ENCODE measurements at places on chromosomes 7 and 10. TPM values are rescaled to one million over a fixed set of nuclear protein-coding genes. Genes with fewer than 3 reads are reported as not detected.

Gene CAV2
- 42.4 TPM for total RNA-seq

Gene ARHGAP22
- total RNA-seq: 0.93 TPM

Gene ECHDC3
- 0.43 TPM for total RNA-seq

Gene CTAGE6
- 0.44 TPM for total RNA-seq

Gene WDFY4
- 2.1 TPM for total RNA-seq

GRCh38 chr7:151408839-151409666 is 785 bp downstream of the WDR86 start:
- DNase-seq: peak; percentile 29

DNA sequence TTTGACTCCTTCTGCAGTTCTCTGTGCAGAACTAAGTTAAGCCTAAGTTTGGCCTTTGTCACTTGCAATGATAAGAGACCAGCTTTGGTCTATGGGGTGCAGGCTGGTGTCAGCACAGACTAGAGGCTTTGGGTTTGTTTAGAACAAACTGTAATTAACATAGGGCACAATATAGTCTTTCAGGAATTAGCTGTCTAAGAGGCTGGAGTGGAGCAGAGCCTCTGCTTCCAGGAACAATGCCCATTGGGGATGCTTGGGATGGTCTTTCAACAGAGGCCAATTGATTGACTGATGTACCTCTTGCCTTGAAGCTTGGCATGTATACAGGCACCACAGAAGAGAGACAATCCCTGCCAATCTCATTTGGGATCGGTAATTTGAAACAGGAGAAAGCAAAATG is 4.7 kb downstream of the SUFU start:
- DNase-seq: no peak

DNA sequence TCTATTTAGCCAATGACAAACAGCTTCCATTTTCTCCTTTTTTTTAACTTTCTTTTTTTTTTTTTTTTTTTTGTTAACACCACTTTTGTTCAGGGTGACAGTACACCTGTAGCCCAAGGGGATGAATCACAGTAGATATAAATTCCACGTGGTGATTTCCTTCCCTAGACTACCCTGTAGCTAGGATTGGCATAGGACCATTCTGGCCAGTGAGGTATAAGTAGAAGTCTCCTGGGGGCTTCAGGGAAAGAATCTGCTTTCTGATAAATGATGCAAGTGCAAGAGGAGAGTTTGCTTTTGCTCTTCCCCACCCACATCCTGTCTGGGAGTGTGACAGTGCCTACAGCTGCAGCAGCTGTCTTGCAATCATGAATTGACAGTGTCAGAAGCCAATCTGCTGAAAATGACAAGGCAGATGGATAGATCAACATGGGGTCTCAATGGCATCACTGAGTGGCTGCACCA is 63.2 kb upstream of the TOMM7 start:
- no peak for DNase-seq

GRCh38 chr10:69352569-69353264 is 64.0 kb downstream of the TACR2 start:
- no peak for DNase-seq

DNA sequence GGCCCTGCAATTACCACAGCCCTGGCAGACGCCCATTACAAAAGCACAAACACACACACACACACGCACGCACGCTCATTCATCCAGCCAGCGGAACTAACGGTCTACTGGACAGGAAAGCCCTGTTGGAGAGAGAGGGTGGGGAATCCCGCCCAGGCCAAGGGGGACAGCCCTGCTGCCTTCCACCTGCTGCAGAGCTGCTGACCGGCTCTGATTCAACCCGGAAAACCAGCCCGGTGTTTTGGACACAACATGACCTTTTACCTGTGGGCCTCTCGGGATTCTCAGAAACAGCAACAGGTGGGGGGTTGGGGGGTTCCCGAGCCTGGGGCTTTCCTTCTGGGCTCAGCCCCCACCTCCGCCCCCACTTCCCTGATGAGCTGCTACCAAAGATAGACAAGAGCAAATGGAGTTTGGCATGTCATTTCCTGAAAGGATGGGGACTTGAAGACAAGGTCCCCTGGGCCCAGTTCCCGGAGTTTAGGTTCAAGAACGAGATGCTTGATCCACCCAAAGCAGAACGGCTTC is 18.5 kb upstream of the SERPINE1 start:
- no peak for DNase-seq

DNA sequence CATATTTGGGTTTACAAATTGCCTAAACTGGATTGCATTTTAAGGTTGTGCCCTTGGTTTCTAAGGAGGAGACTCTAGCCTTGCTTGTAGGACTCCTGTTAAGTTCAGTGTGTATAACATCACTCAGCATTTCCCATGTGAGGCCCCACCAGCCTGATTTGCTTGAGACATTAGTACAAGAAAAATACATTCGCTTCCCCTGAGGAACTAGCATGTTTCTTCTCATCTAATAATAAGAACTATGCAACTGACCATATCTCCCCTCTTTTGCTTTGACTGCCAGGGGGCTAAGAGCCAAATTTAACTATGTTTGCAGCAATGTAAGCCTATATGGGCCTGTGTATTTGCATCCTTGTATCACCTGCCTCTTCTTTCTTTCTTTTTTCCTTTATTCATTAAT is 737.9 kb downstream of the INHBA start:
- DNase-seq: no peak

- no peak for DNase-seq
These were observed 23.6 kb downstream of the INPP5F start for GRCh38 chr10:119749455-119749854.

DNA sequence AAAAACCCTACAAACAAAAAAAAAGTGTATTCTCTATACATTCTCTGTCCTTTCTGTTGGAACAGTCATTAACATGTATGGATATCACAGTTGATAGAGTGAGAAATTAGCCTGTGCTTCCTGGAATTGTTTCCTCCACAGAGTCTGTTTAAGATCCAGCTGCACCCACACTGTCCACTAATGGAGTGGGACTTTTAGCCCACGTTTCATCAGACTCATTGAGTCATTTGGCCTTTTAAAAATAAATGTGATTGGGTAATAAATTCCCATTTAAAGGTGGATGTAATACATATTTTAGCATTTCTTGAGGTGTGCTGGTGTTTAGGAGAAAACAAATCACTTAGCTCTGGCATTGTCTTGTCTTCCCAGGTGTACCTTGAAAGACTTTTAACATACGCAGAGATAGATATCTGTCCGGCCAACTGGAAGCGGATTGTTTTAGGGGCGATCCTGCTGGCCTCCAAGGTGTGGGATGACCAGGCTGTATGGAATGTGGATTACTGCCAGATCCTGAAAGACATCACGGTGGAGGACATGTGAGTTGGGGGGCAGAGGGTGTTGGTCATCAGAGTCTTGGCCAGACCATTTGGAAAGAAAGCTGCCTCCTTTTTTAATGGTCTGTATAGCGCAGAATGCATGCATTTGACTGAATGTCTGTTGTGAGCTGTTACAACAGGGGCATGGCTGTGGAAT is 52.3 kb upstream of the GJD4 start:
- DNase-seq: no peak

GRCh38 chr10:132346806-132347205 is 14.8 kb downstream of the LRRC27 start:
- peak; percentile 27 for DNase-seq

DNA sequence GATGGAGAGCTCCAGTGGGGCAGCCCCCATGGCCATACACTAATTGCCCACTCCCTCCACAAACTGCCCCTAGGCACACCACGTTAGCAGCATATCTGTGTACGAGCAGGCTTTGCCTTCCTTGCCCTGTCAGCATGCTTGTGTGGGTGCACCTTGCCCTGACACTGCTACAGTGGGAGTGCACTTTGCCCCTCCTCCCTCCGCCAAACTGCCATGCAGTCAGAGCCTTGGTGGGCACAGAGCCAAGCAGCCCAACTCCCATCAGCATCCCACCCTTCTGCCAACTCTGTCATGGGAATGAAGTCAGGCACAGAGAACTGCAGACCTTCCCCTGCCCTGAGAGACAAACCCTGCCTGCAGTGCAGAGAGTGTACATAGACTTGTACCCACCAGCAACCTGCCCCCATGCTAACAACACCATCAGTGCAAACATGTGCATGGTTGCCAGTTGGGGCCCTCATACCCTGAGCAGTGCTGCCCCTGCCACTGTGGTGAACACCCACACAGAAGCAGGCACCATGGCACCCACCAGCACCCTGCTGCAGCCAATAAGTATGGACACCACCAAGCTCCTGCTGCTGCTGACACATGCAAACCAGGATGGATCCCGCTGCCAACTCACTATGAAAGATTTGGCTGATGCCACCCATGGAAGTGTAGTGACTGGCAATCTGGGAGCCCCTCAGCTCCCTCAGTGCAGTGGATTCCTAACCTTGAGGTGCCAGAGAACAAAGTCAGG is 1197.7 kb upstream of the CELF2 start:
- DNase-seq: no peak

DNA sequence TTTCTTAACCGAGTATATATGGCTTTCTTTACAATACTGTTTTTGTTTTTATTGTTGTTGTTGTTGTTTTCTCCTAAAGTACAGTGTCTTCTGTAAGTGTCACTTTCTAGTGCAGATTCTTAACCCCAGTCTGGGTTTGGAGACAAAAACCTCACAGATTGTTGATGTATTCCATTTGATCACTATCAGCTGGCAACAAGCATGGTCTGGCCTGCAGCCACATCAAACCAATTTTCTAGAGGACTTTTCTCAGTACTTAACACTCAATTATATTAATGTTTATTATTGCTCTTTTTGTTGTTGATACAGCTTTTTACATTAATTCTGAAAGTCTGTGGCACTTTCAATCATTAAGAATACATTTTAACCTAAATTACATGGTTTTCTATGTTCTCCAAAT is 17.1 kb downstream of the LRRN3 start:
- no peak for DNase-seq

DNA sequence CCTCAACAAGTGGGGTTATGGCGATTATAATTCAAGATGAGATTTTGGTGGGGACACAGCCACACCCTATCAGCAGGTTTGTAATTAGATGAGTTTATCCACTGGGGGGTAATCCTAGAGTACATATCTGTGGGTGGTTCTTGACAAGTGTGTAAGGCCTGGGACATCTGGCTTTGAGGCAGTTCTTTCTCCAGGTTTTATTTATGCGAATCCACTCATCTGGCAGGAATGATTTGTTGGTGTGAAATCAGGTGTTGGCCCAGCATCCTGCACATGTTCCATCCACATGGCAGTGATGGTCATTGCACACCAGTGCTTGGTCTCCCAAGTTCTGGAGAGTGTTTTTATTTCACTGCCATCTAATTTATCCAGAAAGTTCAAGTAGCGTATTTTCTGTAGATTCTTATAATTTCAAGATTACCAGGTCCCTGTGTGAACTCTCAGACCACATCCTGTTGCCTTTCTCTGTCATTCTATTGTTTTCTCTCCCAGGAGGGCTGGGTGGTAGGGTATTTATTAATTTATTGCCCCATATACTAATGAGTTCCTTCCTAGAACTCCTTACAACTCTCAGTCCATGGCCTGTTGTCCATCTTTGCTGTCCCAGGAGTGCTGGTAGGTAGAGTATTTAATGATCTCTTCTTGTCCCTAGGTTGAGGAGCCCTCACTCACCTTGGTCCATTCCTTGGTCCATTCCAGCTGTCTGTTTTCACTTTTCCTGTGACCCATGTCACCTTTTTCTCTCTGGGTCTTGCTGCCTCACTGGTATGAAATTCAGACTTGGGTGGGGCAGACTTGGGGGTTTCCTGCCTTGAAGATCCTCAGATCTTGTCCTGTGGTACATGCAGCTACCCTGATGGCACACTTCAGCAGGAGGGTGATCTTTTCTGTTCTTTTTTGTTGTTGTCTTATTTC is 10.4 kb downstream of the RALA start:
- no peak for DNase-seq

DNA sequence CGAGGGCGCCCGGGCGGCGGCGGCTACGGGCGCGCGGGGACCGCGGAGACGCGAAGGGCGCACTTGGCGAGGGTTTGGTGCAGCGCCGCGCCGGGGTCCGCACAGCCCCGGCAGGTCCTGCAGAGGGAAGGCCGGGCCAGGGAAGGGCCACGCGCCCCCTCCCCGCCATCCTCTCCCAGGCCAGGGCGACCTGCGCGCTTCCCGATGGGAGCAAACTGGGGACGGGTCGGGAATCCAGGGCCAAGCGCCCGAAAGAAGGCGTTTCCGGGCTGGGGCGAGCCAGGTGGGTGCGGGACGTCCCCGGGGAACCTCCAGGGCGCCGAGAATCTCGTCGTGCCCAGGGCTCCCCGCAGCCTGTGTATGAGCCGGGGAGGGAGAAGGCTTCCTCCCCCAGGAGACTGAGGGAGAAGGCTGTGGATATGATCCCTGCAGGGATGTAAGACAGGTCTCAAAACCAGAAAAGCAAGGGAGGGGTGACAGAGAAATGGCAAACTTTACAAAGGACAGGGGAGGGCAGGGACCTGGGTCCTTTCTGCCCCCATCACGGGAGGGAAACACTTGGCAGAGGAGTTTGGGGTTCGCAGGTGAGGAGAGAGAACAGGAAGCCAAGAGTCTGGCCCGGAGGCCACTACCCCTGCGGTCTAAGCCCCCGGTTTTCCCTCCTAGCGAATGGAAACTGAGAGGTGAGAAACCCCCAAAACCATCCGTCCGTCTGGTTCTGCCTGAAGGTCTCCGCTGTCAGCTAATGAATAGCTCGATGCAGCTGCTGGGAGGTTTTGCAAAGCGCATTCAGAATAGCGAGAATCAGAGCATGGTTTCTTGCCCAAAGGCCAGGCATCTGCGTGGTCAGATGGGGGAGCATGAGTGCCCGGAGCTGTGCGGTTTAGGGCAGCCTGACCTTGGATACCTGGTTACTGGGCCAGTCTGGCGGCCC is 674 bp downstream of the AMZ1 start:
- DNase-seq: no peak
